Activated CD4-positive, alpha-beta T cell treated with anti-CD3 and anti-CD28 coated beads for 4 hours (primary cell): ENCODE measurements at places on chromosomes 4 and X.

DNA sequence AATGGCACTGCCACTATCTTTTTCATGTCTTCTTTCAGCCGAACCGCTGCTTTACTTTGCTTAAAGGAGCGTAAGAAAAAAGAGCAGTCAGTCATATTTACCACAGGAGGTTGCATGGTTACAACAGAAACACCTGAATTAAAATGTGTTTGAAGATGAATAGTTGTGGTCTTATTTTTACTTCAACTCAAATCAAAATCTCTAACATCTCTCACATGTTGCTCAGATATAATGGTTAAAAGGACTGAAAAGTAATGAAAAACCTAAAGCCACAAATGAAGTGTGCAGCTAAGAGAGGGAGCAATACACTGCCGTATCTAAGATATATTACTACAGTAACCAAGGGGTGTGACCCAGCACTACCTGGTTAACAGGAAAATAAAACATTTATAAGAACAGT, 27.4 kb downstream of the FAM13A start:
- DNase-seq, result no peak

DNA sequence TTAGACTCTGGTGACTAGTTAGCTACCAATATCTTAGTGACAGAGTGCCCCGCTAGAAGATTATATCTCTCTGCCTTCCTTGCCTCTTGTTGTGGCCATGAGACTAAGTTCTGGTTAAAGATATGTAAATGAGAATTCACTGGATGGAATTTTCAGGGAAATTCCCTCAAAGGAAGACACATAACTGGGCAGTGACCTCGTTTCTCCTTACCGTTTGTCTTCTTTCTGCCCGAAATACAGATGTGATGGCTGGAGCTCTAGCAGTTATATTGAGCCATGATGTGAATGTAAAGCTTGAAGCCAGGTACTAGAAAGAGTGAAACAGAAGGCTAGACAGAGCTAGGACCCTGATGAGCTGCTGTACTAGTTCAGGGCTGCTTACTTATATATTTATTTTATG, 80.5 kb downstream of the FHDC1 start:
- no peak for DNase-seq

DNA sequence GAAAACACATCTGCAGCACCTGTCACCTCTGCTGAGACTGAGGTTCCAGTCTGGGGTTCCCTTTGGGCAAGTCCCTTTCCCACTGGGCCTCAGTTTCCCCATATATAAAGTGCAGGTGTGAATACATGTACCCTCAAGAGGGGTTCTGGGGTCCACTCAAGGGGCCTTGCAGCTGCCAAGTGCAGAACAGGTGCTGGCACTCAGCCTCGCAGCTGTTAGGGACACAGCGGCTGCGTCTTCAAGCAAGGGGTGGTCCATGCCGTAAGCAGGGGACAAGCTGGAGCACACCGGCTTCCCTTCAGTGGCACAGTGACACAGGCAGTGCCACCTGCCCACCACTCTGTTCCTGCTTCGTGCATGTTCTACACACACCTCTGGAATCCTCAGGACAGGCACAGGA, 86.9 kb upstream of the PSAPL1 start:
- DNase-seq, result no peak

GRCh38 chr4:6184169-6184568, 16.2 kb downstream of the JAKMIP1 start:
- DNase-seq, result no peak

- no peak for DNase-seq
Observed at GRCh38 chr4:40678421-40678820, 48.8 kb upstream of the RBM47 start.

GRCh38 chrX:8913655-8914409, 112.6 kb upstream of the FAM9A start:
- DNase-seq, result no peak

- no peak for DNase-seq
Observed at GRCh38 chrX:118760025-118760424, 32.6 kb downstream of the IL13RA1 start.
